ENCODE measurements at places on chromosomes 3 and 15.

GRCh38 chr15:40125950-40126349, 17.3 kb upstream of the BMF start:
- no peak for DNase-seq

DNA sequence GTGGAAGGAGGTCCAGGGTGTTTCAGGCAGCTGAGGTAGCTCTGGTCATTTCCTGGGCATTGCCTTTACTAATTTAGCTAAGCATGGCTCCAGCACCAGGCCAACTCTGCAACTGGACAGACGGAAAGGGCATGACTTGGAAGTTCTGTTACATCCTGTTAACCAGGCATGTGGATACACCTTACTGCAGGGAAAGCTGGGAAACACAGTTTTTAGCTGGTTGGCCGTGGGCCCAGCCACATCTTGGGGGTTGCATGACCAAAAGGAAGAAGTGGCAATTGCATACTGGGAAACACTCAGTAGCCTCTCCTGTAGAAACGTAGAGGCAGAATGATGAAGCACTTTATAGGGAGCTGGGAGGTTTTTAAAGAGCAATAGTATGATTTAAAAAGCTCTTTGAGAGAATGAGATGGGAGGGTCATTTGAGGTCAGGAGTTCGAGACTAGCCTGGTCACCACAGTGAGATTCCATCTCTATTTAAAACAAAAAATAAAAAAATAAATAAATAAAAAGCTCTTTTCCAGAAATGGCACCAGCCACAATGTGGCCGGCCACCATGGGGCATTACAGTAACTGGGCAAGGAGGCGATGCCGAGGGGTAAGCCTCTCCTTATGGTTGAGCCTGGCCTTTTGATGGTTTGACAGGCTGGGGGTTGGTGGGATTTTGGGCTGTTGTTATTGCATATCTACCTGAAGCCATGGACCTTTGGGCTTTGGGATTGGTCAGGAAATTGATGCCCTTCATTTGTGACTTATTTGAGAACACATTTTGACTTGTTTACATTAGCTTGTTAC, 28.6 kb downstream of the TRAK1 start:
- no peak for DNase-seq

GRCh38 chr3:129596194-129597086, 10.0 kb downstream of the PLXND1 start:
- DNase-seq: no peak

DNA sequence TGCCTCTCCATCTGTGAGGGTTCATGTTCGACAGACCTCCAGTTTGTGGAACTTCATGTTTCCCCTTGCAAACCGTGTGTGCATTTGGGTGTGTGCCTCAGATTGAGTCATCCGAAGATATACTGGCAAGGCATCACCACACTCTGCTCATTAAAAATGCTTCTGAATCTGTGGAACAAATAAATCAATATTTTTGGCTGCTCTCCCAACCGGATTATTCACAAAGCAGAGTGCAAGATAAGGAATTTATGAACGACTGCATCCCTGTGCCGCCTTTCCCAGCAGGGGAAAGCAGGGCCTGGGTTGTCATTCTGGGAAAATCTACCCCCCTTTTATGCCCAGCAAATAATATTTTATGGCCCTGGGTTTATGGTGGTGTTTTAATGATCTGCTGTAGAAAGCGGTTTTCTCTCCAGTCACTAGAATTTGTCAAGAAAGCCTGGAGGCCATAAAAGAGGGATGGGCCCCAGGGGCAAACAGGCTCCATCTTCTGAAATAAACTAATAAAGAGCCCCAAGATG, 4.2 kb upstream of the WNT5A start:
- no peak for DNase-seq

- DNase-seq: no peak
Observed at GRCh38 chr3:77412584-77412983, 372.7 kb downstream of the ROBO2 start.

- no peak for DNase-seq
Observed at GRCh38 chr15:94968133-94968532, 736.8 kb downstream of the MCTP2 start.

GRCh38 chr15:33095641-33096040, 98.9 kb downstream of the FMN1 start:
- DNase-seq: no peak

DNA sequence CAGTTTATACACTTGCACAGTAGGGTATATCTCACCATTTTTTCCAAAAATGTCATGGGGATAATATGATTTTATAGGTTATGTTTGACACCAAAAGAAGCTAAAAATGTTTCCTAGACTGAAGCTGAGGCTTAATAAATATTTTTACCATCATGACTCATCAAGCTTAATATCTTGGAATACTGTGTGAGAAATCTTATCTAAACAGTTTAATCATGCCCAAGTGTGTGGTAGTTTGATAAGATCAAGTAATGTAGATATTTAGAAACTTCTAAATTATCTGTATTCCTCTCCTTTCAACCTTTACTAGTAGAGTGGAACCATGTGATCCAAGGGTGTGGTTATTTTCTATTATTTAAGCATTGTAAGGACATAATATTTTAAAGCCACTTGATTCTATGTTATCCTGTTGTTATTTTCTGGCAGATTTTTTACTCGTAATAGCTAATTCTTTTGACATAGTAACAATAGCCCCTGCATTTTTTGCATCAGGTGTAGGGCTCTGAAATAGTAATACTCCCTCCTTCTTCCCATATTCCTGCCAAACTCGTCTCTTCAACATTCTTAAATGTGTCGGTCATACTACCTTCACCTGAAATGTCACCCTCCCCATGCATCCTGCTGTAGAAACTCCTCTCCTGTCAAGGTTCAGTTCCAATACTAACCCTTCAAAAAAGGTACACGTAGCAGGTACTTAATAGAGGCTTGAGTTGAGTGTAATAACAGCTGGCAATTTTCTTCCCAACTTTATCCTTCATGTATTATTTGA, 729.6 kb downstream of the NLGN1 start:
- no peak for DNase-seq

GRCh38 chr3:149605902-149606301, 51.9 kb downstream of the WWTR1 start:
- no peak for DNase-seq

DNA sequence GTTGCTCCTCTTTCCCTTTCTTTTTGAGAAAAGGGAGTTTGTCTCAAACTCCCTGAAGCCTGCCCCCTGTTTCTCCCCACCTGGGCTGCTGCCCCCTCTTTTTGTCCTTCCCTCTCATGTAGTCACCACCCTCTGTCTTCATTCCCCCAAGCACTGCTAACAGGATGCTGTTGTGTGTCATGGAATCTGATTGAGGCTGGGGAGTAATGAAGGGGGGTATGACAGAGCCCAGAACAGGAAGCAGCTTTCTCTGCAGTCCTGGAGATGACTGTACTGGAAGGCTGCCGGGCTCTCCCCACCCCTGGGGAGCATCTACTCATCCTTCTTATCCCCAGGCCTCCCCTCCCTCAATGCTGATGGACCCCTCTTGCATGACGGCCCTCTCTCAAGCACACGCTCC, 181.6 kb downstream of the ABHD5 start:
- no peak for DNase-seq

DNA sequence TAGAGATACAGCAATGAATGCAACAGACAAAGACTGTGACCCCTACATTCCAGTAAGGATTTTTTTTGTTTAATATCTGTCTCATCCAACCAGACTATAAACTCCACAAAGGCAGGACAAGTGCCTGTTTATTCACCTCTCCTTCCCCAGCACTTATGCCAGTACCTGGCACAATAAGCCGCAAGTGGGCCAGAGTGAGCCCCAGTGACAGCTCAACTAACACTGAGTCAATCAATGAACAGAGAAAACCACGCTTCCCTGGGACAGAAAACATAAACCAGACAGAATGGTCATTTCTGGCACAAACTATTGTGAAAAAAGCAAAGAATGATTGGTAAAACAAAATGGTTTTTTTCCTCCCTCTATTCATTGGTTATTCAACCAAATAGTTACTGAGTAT, 52.2 kb downstream of the RYK start:
- no peak for DNase-seq

GRCh38 chr3:197687570-197687969, 49.1 kb downstream of the RUBCN start:
- DNase-seq: no peak

DNA sequence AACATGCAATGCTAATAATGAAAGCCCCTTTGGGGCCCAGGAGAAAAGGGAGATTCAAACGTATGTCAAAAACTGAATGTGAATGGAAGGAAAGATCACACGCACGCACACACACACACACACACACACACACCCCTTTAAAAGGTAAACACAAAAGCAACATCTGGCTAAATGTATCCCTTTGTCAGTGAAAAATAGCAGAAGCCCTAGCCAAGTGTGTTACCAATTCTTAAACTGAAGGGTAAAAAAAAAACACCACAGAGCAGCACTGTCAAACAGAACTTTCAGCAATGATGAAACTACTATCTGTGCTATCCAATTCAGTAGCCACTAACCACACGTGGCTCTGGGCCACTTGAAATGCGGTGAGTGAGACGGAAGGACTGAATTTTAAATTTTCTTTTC, 4.9 kb downstream of the RFTN1 start:
- DNase-seq: peak; percentile 63

- DNase-seq: no peak
Observed at GRCh38 chr15:73767806-73768501, 14.8 kb upstream of the INSYN1 start.

DNA sequence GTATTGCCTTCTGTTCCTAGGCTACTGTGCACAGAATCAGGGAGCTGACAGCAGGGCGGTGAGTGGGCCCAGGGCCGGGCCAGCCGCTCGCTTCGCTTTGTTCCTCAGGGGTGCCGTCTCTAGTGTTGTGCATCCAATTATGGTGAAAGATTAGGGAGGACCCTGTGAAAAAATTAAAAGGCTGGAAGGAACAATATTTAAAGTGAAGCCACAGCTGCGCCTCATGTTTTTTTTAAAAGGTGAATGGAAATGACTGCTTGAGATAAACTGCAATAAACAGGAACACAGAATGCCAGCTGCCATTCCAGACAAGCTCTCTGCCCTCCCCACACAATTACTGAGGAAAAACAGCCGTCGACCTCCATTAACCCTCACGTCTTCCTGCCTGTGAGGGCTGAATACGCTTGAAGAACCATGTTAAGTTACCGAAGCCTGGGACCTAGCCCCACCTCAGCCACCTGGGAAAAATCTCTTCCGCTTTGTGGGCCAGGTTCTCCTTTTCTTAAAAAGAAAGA, 132.0 kb upstream of the IL12A start:
- no peak for DNase-seq

GRCh38 chr15:95019907-95020306, 788.5 kb downstream of the MCTP2 start:
- no peak for DNase-seq

DNA sequence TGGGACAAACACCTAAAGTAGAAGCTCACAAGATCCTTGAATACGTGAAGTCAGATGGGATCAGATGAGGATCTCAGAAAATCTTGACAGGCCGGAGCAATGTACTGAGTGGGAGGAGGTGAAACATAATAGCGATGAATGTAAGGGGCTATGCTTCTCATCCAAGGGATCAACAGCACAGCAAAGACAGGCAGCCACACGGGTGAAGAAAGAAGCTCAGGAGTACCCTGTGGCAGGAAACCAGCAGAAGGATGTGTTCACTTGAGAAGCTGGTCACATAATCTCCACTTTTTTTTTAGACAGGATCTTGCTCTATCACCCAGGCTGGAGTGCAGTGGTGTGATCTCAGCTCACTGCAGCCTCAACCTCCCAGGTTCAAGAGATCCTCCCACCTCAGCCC, 92.4 kb downstream of the MEGF11 start:
- no peak for DNase-seq

DNA sequence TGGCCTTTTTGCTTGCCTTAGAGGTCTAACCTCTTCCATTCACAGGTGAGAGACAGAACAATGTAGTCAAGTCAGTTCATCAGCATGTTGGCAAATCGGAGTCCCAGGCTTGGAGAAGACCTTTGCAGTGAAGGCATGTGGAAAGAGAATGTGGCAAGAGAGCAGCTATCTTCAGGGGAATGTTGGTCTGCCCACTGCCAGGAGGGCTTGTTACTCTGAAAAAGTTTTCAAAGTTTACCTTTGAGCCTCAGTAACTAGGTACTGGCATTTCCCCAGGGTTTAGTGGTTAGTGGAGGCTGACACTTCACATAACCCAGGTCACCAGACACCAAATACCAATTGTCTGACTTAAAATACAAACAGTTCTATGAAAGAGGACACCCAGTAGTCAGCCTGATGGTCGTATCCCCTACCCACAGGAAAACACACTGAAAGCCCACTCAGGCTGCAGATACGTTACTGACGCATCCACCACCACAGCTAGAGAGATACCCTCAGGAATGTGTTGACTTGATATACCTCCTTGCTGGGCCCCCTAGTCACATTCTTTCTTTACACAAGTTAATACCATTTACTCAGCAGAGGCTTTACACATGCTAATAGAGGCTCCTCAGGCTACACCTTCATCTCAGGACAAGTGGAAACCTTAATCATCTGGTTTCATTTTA, 9.7 kb upstream of the ARID3B start:
- no peak for DNase-seq

DNA sequence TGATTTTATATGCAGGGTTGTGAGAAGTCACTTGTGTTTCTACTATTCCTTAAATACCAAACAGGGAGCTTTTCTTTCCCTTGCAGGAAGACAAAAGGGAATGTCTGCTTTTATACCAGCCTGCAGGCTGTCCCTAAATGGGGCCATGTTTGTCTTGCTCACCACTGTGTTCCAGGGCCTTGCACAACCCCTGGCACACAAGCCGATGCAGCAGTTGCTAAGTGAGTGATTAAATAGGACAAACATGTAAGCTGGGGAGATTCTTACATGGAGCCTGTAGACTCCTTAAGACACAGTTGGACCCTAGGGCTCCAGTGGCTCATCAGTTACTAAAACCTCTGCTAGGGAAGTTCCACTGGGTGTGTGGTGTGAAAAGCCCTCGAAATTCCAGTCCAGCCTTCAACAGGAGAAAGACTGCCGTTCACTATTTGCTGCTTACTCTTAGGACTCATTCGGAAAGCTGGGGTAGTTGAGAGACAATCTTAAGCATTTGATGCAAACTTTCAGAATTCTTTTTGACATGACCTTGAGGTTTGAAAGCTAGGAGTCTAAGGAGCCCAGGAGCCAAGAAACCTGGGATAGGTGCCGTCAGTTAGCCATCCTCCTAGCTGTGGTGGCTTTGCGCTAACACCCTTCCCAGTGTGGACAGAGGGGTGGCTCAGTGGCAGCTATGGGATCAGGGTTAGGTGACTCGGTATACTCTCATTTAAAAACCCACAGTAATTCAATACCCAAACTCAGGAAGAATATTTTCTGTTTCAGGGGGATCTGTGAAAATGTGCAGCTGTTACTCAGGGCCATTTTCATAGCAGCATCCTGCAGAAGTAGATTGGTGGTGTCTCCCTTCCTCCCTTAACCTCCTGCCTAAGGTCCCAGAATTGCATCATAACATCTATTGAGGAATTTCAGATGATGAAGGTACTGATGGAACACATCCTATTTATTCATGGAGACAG, 39.1 kb downstream of the SYNM start:
- no peak for DNase-seq

GRCh38 chr3:139231555-139232281, 112.1 kb upstream of the MRPS22 start:
- no peak for DNase-seq

Data from GM06990 (cell line).